ENCODE measurements at places on chromosomes 4 and X. TPM values are rescaled to one million over a fixed set of nuclear protein-coding genes. Genes with fewer than 3 reads are reported as not detected.
A peak's percentile ranks its signal among the peaks of the same experiment; 100 is the strongest.

DNA sequence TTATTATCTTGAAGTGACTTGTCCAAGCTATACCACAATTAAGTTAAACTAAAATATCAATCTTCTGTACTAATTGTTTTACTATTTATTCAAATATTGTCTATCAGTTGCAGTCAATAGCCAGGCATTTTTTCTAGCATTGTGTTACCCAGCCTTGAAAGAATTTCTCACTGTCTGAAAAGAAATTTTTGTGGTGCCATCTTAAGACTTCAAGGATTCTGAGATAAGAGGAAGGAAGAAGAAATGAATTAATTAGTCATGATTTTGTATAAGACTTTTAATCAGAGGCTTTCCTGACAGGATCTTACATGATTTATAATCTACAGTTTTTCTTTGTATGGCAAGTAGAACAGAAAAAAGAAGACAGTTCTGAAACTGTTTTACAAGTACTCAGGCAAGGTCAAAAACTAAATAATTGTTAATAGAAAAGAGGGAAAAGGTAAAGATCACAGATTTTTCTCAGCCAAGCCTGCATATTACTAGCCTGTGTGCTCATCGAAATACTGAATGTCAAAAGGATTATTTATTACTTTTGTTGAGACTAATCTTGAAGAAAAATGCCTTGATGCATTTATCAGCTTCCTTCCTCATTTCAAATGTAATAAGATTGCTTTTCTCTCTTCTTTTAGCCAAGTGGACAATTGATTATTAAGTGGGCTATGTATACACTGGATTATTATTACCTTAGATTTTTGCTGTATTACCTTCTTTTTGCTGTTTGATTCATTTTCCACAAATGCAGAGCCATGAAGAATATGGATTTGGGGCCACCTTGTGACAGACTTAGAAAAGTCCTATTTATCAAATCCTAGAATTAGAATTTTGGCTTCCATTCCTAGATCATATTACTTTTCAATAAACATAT, 53.8 kb downstream of the CXCL1 start:
- peaks cover 7% of the 10 kb centered on the region for H3K4me1 ChIP-seq
- no peak overlapping the region for H3K27ac ChIP-seq
- no peak for DNase-seq
- H3K27me3 ChIP-seq, result no peaks in the 10 kb centered on the region

DNA sequence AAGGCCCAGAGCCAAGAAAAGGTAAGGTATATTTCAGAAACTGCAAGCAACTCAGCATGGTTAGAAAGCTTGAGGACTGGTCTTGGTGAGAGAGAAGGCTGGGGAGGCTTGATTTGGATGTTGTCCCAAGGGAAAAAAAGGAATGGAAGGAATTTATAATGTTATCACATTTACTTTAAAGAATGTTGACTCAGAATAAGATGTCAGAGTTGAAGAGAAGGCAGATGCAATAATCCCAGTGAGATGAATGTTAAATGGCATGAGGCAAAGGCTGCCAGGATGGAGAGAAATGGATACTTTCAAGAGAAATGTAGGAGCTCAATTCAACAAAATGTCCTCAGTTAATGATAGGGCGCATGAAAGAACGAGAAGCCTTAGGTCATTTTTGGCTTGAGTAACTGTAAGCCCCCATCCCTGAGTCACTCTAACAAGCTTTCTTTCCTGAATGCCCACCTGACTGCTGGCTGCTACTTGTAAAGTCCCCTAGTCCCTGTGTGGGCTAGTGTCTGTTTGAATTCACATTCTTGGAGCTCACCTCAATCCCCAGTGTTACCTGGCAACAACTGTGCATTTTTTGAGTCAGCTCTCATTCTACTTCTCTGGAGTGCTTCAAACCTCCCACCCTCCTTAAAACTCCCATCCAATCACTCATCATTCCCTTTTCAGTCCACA, 103.0 kb upstream of the TAPT1 start:
- H3K27ac ChIP-seq, result no peak overlapping the region
- H3K4me3 ChIP-seq, result no peak overlapping the region
- H3K36me3 ChIP-seq, result no peaks in the 10 kb centered on the region
- no peaks in the 10 kb centered on the region for H3K4me1 ChIP-seq
- DNase-seq, result no peak
- H3K27me3 ChIP-seq, result no peaks in the 10 kb centered on the region

GRCh38 chrX:97609938-97610337, 726.2 kb downstream of the RPA4 start:
- no peak for DNase-seq
- H3K4me1 ChIP-seq, result no peaks in the 10 kb centered on the region
- no peak overlapping the region for H3K4me3 ChIP-seq
- H3K27me3 ChIP-seq, result no peaks in the 10 kb centered on the region
- H3K27ac ChIP-seq, result no peak overlapping the region
- H3K36me3 ChIP-seq, result no peaks in the 10 kb centered on the region

DNA sequence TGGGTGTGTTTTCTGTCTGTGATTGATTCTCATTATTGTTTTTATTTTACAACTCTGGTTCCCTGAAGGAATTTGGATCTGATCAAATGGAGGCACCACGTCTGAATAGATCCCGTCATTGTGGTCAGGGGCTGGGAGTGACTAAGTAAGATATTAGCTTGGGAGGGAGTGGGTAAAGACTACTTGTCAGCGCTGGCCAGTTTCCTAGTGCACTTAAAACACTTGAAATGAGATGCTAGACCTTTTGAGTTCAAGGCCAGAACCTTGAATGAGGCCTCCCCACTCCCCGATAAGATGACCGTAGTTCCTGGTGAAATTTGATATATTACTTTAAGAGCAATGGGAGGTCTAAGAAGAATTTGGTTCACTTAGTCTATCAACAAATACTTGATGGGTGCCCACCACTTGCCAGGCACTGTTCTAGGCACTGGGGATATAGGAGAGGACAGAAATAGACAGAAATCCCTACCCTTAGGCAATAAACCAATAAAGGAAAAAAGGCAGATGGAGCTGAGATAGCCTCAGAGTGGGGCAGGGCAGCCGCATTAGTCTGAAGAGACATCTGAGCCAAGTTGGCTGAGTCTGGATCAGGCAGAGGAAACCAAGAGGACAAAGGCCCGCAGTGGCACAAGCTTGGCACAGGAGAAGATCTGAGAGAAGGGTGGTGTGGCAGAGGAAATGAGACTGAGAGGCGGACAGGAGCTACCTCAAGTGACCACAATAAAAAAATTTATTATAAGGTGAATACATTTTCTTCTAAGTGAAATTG, 11.8 kb downstream of the FAM184B start:
- no peak for DNase-seq
- H3K27me3 ChIP-seq, result no peaks in the 10 kb centered on the region
- H3K4me1 ChIP-seq, result no peaks in the 10 kb centered on the region
- no peak overlapping the region for H3K4me3 ChIP-seq

DNA sequence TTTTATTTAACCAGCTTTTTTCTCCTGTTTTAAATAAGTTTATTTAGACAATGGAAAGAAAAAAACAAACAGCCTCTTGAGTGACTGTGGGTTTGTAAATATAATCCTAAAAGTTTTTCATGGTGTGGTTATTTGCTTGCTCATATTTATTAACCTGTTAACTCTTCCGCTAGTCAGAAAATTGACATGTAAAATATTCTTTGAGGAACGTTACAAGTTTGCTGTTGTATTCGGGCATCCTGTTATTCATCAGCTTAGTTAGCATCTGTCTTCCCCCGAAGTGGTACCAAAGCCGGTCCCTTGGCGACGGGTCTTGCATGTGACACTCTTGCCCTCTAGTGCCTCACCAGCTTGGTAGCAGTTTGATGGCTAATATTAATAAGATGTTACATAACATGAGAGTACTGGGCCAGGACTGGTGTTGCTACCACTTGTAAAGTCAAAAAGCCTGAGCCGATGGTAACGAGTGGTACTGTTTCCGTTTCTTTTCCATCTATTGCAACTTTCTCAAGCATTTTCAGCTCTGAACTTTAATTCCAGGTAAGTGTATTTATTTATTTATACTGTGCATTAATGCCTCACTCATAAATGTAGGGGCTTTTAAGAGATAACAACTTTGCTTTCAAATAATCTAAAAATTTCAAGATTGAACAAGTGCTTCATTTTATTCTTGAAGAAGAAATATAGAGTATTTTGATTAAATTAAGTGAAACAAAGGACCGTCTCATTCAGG, at the start of gene NDST3:
NDST3 (plus strand) TSS at position 434 of the 733 bp plus-strand sequence. CDS start 19,425 bp downstream, outside the sequence.
- H3K4me3 ChIP-seq, result peak within 1 kb of the TSS; percentile 56
- no peaks in the 10 kb centered on the region for H3K4me1 ChIP-seq
- H3K36me3 ChIP-seq, result no peaks in the 10 kb centered on the region
- H3K27ac ChIP-seq, result peak within 1 kb of the TSS; percentile 58
- no peak for DNase-seq
- H3K27me3 ChIP-seq, result no peaks in the 10 kb centered on the region

GRCh38 chr4:82811392-82811791, 12.8 kb upstream of the SCD5 start:
- H3K4me1 ChIP-seq, result no peaks in the 10 kb centered on the region
- H3K36me3 ChIP-seq, result no peaks in the 10 kb centered on the region
- H3K27me3 ChIP-seq, result no peaks in the 10 kb centered on the region
- no peak overlapping the region for H3K27ac ChIP-seq

- H3K27me3 ChIP-seq, result no peaks in the 10 kb centered on the region
- H3K36me3 ChIP-seq, result no peaks in the 10 kb centered on the region
- no peaks in the 10 kb centered on the region for H3K4me1 ChIP-seq
- H3K4me3 ChIP-seq, result no peak overlapping the region
- no peak overlapping the region for H3K27ac ChIP-seq
Observed at GRCh38 chr4:7226439-7226838, 34.1 kb downstream of the SORCS2 start.

DNA sequence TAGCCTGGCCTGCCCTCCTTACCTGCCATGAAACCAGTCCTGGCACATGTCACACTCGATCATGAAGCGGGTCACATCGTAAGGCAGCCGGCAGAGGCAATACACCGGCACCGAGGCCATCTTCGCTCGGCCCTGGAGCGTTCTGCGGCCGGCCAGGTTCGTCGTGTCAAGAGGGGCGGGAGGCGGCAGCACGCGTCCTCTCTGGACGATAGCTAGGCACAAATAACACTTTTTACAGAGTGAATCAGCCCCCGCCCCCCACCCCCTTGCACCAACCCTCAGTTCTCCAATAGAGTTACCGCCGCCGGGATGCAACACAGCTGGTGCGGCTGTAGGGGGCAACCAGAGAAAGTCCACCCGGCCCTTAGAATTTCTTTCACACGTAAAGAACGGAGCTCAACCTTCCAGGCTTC, 1.7 kb downstream of the PHF8 start:
- H3K4me1 ChIP-seq, result no peaks in the 10 kb centered on the region
- peaks cover 11% of the 10 kb centered on the region for H3K36me3 ChIP-seq

- DNase-seq, result no peak
- no peak overlapping the region for H3K27ac ChIP-seq
- no peaks in the 10 kb centered on the region for H3K36me3 ChIP-seq
- H3K4me1 ChIP-seq, result peaks cover 2% of the 10 kb centered on the region
Observed at GRCh38 chr4:152724494-152724893, 44.7 kb upstream of the TMEM154 start.

DNA sequence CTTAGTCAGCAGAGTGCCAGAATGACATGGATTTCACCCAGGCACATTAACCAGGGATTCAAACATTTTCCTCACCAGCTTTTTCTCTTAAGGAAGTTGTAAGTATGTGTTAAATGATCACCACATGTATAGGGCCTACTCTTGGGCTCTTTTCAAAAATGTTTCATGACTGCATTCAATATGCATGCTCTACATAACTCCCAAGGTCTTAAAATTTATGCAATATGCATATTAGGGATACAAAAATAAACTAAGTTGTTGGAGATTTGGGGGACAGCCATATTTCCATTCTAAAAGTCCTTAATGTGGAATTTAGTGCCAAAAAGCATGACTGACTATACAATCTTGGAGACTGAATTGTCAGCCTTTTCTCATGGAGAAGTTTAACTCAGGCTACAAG, 25.0 kb upstream of the TRPC5OS start:
- H3K4me1 ChIP-seq, result no peaks in the 10 kb centered on the region
- H3K4me3 ChIP-seq, result no peak overlapping the region
- no peak for DNase-seq
- H3K27me3 ChIP-seq, result no peaks in the 10 kb centered on the region
- no peak overlapping the region for H3K27ac ChIP-seq
- no peaks in the 10 kb centered on the region for H3K36me3 ChIP-seq

DNA sequence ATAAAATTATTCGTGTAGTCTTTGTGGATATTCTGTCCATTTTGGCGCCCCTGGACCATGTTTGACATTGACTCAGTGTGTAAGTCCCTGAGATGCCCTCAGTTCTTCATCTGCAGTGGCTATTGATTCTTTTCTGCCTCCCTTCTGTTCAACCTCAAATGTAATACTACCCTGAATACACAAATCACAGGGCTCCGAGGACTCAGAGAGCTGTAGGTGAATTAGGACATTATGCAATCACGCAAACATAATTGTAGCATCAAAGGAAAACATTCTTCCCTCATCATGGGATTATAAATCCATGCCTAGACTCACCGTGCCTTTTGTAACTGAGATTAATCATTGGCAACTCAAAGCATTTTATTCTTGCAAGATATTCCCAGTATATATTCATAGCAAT, 161.4 kb upstream of the PACRGL start:
- H3K27ac ChIP-seq, result no peak overlapping the region
- H3K36me3 ChIP-seq, result no peaks in the 10 kb centered on the region
- H3K27me3 ChIP-seq, result no peaks in the 10 kb centered on the region
- H3K4me1 ChIP-seq, result no peaks in the 10 kb centered on the region
- H3K4me3 ChIP-seq, result no peak overlapping the region

DNA sequence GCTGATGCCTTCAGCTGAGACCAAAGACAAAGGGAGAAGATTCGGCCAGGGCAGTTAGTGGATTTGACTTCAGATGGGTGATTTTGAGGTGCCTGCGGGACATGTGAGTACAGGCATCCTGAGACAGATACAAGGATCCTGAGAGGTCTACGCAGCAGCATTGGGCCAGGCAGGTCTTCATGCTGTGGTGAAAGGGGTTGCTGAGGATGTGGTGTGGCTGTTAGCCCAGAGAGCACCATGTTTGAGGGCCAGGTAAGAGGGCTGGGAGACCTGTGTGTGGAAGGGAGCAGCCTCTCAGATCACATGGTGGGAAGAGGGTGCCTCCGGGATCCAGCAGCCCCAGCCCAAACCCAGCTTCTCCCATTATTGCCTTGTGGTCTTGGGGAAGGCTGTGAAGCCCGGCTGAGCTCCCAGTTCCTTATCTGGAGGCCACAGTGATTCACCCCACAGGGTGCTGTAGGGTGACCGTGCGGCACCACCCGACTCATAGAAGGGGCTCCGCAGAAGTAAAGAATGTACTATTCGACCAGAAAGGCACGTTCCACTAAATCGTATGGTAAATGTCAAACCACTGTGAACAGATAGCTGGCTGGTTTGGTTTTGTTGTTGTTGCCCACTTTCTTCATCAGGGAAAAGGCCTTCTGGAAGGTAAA, 27.7 kb upstream of the TADA2B start:
- no peaks in the 10 kb centered on the region for H3K27me3 ChIP-seq
- H3K36me3 ChIP-seq, result peaks cover 46% of the 10 kb centered on the region
- no peaks in the 10 kb centered on the region for H3K4me1 ChIP-seq

DNA sequence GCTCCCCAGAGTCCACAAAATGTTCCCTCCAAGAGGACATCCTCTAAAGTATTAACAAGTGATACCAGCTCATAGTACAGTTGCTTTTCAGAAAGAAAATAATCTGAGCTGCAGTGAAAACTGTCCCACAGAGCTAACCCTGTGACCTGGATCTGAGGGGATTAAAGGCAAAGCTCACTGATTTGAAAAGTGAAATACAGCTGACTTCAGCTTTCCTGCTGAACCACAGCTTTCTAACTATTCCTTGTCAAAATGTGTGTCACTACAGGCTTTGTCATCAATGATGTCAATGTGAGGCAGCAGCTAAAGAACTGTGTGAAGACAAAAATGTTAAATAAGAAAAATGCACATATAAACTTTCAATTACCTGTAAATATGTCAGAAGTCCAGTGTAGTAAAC, 36.9 kb downstream of the DCHS2 start:
- no peaks in the 10 kb centered on the region for H3K4me1 ChIP-seq
- H3K36me3 ChIP-seq, result no peaks in the 10 kb centered on the region
- no peak overlapping the region for H3K27ac ChIP-seq

Gene WWC2
- 24.3 TPM for total RNA-seq

Gene TMEM192
- total RNA-seq, result 7.1 TPM

Gene MAP9
- 3.4 TPM for total RNA-seq
